Hematopoietic multipotent progenitor cell treated with erythropoietin and hydrocortisone succinate and interleukin-3 and kit ligand, for 8 days (in vitro differentiated cells): ENCODE measurements at places on chromosomes 5 and 9.

DNA sequence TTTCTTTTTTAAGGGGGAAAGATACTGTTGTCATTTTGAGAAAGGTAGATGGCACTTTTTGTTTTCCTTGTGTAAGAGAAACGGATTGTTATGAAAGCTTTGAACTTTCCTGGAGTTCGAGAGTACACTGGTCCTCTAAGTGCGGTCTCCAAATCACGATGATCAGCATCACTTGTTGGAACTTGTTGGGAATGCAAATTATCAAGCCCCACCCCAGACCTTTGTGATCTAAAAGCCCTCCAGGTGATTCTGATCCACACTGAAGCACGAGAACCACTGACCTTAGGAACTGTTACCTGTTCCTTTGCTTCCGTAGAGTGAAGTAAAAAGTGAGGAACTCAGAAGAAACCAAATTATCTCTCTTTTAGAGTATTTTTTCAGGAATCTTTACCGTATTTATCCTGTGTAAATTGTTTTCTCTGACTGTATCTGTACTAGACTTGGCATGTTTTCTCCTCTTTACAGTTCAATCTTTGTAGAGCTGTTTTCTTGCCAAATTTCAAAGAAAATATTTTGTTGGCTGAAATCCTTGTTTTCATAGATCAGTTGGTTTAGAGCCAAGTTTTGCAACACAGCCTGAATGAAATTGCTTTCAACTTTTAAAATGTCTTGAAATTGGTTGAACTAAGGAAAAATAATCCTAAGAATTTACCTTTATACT lies 4.0 kb downstream of the MAT2B start:
- DNase-seq: peak; percentile 13

GRCh38 chr9:131678499-131679111 lies 61.3 kb downstream of the RAPGEF1 start:
- peak; percentile 20 for DNase-seq

DNA sequence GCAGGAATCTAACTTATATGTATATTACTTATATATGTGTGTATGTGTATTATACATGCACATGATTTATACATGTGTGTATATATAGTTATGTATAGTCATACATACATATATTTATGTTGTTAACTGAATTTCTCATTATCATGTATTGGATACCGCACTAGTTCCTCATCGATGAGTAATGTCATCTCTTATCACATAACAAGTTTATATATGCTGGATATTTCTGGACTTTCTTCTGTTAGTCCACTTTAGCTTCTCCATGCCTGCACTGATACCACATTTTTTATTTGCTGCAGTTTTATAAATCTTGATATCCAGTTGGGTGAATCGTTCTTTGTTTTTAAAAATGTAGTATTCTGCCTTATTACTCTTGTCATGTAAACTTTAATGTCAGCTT lies 50.2 kb downstream of the APC start:
- DNase-seq: no peak

- DNase-seq: no peak
These were observed 15.9 kb downstream of the MAN2A1 start for GRCh38 chr5:109705596-109705995.

DNA sequence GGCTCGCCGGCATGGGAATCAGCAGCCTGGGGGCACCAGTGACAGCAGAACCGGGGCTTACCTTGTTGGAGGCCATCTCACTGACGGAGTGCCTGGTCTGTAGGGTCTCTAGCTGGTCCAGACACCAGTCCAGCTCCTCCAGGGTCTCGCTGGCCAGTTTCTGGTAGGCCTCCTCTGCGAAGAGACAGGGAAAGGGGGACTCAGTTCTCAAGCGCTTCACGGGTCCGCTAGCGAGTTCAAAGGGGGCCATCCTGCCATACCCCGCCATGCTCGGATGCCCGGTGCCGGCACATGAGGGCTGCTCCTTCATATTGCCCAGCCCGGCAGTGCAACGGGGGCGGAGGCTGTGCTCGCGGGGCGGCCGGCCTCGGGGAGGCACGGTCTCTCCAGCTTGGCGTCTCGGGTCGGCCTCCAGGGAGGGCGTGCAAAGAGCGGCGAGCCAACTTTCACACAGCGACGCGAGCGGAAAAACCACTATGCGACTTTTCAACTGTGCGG lies 456.0 kb downstream of the RAB3C start:
- DNase-seq: peak; percentile 28

DNA sequence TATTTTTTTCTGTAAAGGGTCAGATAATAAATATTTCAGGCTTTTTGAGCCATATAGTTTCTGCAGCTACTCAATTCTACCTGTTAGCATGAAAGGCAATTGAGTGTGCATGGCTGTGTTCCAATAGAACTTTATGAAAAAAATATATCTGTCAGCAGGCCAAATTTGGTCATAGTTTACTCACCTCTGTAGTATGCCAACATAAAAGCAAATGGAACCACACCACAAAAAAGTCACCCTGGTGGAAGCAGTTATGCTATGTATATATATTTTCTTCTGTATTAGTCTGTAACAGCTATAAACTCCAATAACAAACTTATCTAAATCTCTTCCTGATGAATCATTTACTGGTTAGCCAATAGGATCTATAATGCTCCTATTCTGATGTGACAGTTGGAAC lies 3.4 kb downstream of the SLC38A9 start:
- no peak for DNase-seq

GRCh38 chr9:89225991-89226471 lies 47.4 kb upstream of the SHC3 start:
- peak; percentile 22 for DNase-seq

GRCh38 chr5:50302815-50303490 lies 138.1 kb downstream of the EMB start:
- no peak for DNase-seq

- no peak for DNase-seq
These were observed 599.6 kb downstream of the CCDC171 start for GRCh38 chr9:16152276-16153101.

DNA sequence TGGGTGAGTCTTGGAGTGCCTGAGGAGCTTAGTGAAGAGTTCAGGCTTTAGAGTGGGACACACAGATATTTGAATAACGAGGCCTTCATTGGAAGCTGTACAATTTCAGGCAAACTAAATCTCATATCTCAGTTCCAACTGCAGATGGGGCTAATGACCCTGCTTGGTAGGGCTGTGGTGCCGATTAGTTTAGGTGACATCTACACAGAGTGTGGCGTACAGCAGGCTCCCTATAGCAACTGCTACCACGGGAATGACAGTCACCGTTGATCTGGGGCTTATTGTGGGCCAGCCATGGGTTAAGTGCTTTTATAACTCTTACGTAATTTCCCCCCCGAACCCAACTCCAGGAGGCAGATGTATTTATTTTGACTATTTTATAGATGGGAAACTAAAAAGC lies 70.8 kb downstream of the FAT2 start:
- no peak for DNase-seq

GRCh38 chr5:136082390-136083193 lies 50.1 kb upstream of the SMAD5 start:
- DNase-seq: peak; percentile 32

DNA sequence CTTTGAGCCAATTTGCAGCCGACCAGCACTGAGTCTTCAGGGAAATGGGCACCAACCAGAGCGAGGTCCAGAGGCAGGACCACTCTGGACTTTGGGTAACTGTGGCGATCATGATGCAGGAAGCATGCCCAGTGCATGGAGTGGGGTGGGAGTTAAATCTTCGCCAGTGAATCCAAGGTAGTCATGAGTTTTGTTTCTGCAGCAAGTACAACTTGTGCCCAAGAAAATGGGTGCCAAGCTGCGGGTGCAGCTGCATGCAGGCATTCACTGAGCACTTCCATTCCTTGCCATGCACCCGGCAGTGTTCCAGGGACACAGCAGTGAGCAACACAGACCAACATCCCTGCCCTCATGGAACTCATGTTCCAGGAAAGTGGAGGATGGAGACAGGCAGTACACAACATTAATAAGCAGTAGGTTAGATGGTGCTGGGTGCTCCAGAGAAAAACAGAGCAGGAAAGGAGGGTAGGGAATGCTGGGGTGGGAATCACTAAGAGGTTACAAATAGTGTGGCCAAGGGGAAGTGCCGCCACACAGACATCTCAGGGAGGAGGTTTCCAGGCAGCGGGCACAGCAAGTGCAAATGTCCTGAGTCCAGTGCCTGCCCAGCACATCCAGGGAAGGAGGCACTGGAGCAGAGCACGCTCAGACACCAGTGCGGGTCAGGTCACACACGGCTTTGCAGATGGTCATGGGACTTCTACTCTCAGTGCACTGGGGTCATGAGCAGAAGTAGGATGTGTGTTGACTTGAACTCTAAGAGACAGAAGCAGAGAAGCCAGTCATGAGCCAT lies 48.2 kb upstream of the LMX1B start:
- no peak for DNase-seq

GRCh38 chr9:71120501-71121247 lies 747 bp downstream of the TRPM3 start:
- no peak for DNase-seq

DNA sequence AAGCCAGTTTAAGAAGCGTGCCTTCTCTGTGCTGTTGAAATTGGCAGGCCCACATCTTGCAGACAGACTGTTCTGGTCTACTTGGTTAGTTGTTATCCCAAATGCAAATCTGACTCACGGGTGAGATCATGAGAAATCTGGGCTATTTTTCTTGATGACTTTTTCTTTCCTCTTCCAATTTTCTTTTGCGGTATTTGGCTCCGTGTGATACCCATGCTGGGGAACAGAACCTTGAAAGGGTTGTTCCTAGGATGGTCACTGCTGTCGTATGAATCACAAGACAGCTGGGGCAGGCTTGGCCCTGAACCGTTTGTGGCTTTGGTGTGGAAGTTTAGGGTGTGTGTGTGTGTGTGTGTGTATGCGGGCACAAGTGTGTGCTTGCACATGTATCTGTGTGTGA lies 24.6 kb downstream of the PDZD2 start:
- DNase-seq: no peak

DNA sequence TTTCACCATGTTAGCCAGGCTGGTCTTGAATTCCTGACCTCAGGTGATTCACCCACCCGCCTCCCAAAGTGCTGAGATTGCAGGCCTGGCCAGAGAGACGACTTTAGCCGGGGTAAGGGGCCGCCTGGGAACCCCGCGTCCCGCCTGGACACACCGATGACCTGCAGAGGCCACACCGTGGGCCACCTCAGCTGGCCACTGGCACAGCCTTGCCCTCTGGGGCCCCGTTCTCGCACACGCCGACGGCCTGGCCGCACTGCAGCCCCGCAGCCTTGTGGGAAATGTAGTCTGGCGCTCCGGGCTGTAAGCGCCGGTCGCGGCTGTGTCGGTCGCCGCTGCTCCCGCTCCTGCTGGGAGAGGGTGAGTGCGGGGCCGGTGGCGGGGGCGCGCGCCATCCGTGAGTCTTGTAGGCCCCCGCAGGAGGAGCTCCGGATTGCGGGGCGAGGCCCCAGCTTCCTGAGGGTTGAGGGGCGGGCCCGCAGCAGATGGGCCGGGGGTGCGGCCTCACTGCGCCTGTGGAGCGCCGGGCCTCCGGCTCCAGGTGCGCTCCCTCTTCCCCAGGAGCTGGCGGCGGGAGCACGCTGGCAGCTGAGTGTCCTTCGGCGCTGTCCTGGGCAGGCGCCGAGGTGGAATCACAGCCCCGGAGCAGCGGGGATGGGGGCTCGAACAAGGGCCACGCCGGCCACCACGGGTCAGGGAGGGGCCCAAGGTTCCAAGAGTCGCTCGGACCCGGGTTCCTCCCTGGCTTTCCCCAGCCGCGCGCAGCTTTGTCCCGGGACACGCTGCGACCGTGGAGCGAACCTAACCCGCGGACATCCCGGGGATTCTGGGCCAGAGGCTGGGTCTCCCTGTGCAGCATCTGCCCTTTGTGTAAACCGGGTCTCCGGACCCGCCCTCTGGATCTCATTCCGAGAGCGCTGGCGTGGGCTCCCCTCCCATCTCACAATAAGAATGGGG lies at the start of gene ZFP2:
Gene ZFP2, plus strand, starts transcription at position 299 of the 957 bp plus-strand sequence. CDS start 35,401 bp downstream, outside the sequence.
- DNase-seq: no peak

DNA sequence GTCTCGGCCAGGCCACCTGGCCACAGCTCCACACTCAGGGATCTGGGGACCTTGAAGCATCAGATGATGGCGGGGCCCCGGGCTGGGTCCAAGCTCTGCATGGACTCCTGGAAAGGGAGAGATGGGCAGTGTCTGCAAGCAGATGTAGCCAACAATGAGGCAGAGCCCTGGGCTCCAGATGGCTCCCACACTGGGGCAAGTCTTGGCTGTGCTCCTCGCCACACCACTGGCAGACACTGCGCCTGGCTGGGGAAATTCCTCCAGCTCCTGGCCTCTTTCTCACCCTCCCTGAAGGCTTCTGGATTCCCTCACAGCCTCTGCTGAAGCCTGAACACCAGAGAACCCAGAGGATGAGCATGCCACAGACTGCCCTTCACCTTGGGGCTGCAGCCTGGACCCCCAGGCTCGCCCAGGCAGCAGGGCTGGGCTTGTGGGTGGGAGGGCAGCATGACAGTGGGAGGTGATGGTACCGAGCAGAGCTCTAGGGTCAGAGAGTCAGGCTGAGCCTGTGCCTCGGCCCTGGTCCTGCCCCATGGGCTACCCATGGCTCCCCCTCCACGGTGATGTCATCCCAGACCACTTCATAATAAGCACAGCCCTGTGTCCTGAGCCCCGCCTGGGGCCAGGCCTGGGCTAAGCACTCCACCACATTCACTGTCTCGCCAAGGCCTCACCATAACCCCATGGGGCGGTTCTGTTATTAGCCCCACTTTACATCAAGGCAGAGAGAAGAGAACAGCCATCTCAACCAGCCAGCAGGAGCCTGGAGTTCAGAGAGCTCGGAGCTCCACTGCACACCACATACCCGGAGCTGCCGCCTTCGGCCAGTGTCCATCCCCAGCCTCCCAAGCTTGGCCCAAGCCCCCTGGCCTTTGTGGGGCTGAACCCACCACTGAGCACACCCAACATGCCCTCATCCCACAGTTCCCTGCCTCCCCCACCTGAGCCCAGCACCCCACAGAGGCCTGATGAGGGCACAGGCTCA lies 62.2 kb upstream of the ADAMTS2 start:
- DNase-seq: no peak

DNA sequence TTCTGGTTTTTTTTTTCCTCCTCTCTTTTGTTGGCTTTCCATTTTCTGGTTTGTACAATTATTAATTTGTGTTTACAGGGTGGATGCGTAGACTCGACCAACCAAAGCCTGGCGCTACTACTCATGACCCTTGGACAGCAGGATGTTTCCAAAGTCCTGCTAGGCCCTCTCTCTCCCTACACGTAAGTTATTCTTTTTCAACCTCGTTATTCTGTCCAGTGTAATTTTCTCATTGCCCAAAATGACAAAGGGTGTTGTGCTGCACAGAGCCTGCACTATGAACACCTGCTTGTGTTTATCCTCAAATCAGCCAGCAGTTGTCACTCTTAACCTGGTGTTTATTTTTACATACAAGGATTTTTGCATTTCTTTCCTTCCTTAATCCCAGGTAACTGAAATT lies 56.6 kb downstream of the RCL1 start:
- DNase-seq: no peak

DNA sequence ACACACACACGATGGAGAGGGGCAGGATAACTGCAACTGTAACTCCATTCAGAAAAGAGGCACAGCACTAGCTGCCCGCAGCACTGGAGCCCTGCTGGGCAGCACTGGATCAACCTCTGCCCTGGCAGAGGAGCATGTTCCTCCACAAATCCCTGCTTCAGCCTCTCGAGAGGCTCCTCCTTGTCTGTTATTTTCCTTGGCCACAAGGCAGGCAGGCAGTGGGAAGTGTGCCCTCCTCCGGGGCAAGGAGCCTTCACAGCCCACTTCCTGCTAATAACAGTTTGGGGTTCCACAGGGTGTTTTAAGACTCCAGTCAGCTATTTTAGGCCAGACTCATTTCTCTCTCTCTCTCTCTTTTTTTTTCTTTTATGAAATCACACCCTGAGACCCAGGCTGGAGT lies 11.8 kb downstream of the FXN start:
- DNase-seq: no peak
